ENCODE measurements at places on chromosomes 4 and X.
A peak's percentile ranks its signal among the peaks of the same experiment; 100 is the strongest.

DNA sequence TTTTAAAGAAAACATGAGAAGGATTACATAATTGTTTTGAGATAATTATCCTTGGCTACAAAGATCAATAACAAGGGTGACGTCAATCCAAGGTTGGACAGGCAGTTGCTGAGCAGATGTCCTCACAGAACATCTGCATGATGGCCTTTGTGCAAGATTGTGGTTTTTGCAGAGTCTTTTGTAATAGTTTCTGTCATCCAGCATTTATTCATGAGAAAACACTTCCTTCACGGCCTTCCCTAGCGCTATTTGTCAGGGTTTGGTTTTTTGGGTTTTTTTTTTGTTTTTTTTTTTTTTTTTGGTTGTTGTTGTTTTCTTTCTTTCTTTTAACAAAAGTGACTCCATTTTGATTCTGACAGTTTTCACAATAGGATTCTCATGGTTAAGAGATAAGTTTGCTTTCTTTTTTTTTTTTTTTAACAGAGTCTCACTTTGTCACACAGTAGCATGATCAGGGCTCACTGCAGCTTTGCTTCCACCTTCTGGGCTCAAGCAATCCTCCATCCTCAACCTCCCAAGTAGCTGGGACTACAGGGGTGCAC is 31.5 kb upstream of the ELF2 start:
- ATAC-seq, result no peak

DNA sequence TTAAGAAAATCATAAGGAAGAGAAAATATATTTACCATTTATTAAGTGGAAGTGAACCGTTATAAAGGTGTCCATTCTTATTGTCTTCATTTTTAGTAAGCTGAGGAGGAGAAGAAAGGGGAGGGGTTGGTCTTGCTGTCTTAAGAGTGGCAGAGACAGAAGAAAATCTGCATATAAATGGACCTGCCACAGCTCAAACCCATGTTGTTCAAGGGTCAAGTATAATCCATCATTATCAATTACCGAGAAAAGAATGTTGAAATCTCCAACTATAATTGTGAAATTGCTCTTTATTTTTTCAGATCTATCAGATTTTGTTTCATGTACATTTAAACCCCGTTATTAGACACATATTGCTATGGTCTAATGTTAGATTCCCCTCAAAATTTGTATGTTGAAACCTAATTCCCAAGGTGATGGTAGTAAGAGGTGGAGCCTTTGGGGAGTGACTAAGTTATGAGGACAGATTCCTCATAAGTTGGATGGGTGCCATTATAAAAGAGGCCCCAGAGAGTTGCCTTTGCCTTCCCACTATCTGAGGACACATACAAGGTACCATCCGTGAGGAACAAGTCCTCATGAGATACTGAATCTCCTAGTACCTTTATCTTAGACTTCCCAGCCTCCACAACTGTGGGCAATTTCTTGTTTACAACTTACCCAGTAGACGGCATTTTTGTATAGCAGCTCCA is 58.5 kb upstream of the SMAD1 start:
- ATAC-seq, result no peak

DNA sequence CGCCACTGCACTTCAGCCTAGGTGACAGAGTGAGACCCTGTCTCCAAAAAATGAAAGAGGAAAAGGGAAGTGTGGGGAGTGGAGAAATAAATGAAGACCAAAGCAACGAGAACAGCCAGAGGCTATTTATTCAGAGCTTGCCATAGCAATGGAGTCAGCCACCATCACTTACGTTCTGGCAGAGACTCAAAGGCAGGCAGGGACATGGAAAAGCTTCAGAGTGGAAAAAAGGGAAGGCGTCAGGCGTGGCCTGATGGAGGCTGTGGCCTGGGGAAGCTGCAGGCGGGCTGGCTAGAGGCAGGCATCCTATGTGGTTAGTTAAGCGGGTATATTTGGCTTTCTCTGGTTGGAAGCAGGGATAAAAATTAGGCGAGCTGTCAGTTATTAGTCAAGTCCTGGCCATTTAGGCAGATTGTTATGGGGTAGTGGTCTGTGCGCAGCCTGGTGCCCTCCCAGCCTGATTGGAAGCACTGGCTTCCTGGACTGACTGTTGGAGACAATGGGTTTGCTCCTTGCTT is 73.3 kb downstream of the DCTD start:
- ATAC-seq, result no peak

- no peak for ATAC-seq
These were observed 137.8 kb upstream of the NUDT6 start for GRCh38 chr4:123060039-123060770.

DNA sequence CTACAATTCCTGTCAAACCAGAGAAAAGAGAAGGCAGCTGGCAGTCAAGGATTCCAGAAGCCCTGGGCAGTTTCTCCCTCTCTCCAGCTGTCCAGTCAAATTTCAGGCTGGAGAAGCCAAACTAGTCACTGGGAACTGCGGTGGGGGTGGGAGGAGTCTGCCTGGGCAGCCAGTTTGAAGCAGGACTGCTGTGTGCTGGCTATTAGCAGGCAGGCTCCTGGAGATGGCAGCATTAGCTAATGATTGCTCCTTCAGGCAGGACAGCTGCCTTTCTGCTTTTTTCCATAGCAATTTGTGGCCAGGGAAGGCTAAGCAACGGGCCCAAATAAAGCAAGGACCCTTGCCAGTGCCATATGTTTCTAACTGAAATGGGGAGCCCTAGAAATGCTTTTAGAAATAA is 44.7 kb upstream of the FGF13 start:
- no peak for ATAC-seq

GRCh38 chr4:4521136-4521535 is 20.7 kb downstream of the STX18 start:
- ATAC-seq, result peak; percentile 33
